ENCODE measurements at places on chromosomes 16 and 17.

DNA sequence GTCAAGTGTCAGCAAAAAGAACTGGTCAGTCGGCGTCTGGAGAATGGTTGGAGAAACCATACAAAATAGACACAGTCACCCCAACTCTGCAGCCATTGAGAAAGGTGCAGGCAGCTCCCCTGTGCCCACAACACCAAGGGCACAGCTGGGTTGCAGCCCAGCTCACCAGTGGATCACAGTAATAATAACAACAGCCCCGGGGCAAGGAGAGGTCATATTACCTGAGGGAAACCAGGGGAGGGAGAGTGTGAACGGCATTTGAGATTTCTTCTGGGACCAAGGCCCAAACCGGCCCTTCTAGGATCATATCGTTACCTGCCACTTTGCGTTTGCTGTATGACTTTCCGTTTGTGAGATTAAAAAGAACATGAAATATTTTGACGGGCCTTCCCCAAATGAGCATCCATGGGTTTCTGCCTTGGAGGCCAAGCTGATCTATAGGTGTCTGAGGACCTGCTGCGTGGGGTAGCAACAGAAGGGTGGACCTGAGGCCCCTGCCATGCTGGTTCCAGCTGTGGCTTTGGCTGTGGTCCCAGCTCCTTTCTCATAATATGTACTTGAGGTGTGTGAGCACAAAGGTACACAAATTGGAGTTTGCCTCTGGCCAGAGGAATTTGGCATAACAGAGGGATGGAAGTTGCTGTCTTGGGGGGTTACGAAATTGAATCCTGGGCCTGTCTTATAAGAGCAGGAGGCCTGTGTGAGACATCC lies 154.6 kb downstream of the CMIP start:
- no peak for DNase-seq

DNA sequence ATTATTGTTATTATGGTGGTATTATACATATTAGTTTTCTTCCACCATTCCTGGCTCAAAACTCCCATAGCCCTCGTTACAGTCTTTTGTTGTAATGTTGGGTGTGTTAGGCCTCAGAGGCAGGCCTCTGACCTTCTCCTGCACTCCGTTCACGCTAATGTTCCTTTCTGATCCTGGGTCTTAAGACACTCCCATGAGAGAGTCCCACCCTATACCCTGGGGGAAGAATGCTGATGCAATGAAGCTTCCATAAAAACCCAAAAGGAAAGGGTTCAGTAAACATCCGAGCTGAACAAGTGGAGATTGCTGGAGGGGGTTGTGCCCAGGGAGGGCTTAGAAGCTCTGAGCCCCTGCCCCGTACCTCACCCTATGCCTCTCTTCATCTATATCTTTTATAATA lies 141.3 kb upstream of the NETO2 start:
- DNase-seq, result no peak

- no peak for DNase-seq
Measured at GRCh38 chr16:88973007-88973410, 4.0 kb downstream of the CBFA2T3 start.

- DNase-seq, result no peak
Measured at GRCh38 chr17:1541367-1541904, 21.2 kb downstream of the PITPNA start.

- DNase-seq, result peak; percentile 16
Measured at GRCh38 chr17:79466562-79467350, 144.1 kb downstream of the RBFOX3 start.

Data from amygdala (tissue), 56 donors.